Transverse colon (tissue), 4 donors: ENCODE measurements at places on chromosomes 1 and 21. TPM values are rescaled to one million over a fixed set of nuclear protein-coding genes. Genes with fewer than 3 reads are reported as not detected.
A peak's percentile ranks its signal among the peaks of the same experiment; 100 is the strongest.

DNA sequence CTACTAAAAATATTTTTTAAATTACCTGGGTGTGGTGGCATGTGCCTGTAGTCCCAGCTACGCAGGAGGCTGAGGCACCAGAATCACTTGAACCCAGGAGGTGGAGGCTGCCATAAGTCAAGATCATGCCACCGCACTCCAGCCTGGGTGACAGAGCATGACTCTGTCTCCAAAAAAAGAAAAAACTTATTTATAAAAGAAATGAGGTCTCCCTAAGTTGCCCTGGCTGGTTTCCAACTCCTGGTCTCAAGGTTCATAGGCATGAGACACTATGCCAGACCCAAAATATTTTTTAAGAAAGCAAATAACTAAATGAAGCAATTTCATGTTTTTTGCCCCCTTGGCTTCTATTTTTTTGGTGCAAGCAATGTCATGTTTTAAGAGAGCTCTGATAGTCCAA, 32.9 kb downstream of the EIF4G3 start:
- DNase-seq = no peak

DNA sequence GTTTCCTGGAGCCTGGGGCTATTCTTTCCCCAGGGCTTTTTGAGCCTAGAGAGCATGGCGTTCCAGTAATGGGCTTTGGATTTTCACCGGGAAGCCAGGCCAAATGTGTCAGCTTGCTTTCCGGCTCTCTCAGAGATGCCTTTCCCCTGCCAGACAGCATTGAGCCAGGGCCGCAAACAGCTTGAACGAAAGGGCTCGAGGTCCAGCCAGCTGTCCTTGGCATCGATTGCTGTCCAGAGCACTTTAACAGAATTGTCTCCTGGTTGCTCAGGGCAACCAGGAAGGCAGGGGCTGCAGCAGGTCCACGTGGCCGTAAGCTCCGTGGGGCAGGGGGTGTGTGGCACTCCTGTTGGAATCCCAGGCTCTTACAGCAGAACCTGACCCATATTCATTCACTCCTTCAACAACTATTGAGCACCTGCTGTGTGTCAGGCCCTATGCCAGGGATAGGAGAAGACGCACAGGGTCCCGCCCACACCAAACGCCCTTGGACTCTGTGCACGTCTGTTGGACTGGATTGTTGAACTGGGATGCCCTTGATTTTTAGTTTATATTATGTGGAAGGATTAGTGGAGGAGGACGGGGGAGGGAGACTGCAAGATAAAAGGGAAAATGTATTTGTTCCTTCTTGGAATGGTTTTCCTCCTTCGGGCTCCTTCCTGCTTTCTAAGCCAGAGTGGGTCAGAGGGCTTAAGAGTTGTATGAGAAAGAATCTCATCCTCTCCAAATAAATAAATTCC, 38.7 kb upstream of the EFHD2 start:
- DNase-seq = peak; percentile 36

DNA sequence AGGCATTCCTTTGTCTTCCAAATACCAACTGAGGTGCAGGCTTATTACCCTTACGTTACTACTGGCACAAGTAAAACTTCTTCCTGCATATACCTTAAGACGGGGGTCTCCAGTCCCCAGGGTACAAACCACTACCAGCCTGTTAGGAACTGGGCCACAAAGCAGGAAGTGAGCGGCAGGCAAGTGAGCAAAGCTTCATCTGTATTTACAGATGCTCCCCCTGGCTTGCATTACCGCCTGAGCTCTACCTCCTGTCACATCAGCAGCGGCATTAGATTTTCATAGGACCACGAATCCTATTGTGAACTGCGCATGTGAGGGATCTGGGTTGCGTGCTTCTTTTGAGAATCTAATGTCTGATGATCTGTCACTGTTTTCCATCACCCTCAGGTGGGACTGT, 113.1 kb downstream of the SLC45A1 start:
- DNase-seq = no peak

DNA sequence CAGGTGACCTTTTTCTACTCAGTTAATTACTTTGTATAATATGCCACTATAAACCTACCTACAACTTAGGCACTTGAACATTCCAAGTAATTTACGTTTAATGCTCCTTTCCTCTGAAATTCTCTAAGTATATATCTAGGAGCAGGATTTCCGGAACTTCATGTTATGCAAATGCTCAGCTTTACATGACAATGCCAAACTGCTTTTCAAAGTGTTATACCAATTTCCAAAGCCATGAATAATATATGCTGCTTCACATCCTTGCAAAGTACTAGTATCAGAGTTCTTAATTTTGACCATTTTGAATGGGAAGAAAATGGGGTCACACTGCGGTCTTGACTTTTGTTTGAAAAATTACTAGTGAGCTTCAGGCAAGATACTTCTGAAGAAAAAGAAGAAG, 5.8 kb upstream of the XCL1 start:
- no peak for DNase-seq

- no peak for DNase-seq
Observed at GRCh38 chr1:223248001-223248769, 105.1 kb upstream of the TLR5 start.

GRCh38 chr1:232033285-232033684, 406.7 kb downstream of the DISC1 start:
- no peak for DNase-seq

DNA sequence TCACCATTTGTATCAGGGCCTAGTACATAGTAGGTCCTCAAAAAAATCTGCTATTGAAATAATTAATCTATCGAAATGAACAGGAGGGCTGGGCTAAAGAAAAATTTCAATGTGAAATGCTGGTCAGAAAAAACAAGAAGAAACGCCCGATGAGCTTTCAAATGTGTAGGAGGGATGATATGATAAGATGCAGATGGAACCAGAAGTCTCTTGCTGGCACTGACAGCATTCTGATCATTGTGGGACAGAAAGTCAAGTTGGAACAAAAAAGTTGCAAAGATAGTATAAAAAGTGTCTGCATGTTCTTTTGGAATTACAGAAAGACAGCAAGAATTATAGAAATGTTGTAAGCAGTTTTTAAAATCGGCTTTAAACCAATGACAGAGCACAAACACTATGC, 11.1 kb downstream of the G0S2 start:
- DNase-seq = no peak

DNA sequence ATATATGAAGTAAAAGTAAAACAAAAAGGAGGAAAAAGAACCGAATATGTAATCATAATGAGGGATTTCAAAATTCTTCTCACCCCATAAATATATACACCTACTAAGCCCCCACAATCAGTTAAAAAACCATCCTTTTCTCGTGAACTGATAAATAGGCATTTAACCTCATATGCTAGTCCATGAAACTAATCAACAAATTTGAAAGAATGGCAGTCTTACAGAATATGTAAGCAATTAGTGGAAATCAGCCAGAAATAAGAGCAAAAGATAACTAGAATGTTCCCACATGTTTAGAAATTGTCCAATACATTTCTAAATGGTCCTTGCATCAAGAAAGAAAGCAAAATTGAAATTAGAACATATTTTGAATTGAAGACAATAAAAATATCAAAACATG, 849.4 kb upstream of the CXADR start:
- no peak for DNase-seq

GRCh38 chr1:182143825-182144645, 82.5 kb upstream of the ZNF648 start:
- DNase-seq = peak; percentile 70

GRCh38 chr1:50183378-50184133, 74.8 kb downstream of the ELAVL4 start:
- no peak for DNase-seq

GRCh38 chr21:34865400-34866241, 183.5 kb downstream of the RUNX1 start:
- DNase-seq = peak; percentile 58

DNA sequence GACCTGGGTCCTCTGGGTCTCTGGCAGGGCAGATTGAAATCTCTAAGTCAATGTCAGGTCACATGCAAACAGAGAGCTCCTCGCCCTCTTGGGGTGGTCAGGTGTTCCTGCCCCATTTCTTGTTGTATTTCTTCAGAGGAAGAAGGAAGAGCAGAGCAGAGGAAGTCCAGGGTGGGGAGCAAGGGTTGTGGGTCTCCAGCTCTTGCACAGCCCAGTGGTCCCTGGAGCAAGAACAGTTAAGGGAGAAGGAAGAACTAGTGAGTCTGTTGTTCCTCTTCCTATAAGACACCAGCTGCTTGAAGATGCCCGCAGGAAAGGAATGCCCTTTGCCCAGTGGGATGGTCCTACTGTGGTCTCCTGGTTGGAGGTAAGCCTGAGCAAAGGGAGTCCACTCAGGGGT, 26.3 kb downstream of the MYOG start:
- no peak for DNase-seq

GRCh38 chr1:82844911-82845827, 1044.4 kb downstream of the ADGRL2 start:
- DNase-seq = no peak

- no peak for DNase-seq
Observed at GRCh38 chr21:44935533-44935927, 4.3 kb upstream of the SLX9 start.

DNA sequence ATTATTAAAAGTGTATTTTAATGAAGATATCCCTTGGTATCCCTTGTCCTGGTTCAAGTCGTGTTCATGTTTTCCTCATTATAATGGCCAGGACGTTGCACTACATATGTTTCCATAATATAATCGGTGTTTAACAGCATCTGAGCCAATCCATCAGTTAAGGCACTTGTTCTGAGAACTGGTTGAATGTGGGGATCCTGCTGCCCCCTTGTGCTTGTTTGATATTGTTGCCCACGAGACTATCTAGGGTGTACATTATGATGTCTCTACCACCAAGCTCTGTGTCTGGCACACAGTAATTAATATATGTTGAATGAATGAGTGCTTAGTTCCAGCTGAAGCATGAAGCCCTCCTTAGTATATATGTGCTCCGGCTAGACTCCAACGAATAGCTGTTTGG, 193.0 kb downstream of the CACNA1E start:
- peak; percentile 49 for DNase-seq

- no peak for DNase-seq
Observed at GRCh38 chr1:27630859-27631491, 4.0 kb downstream of the FGR start.

DNA sequence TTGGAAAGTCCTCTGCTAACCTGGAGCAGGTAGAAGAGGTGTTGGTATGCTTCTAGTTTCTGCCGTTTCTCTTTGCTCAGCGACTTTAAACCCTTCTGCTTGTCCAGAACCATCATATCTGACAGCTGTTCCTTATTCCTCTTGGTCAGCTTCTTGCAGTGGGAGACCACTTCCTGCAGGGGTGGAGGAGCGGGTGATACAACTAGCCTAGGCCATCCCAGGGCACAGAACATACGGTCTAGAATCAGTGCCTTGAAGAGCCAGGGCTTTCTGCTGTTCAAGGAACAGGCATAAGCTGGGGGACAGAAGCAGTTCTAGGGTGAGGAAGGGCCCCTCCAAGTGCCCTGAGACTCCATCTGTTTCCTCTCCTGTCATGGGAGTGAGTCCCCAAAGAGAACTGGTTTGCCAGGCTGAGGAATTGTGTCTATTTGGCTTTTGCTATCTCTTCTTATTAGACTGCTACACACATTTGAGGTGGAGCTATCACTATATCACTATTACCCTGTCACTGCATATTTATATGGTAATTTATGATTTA, 32.5 kb downstream of the IQGAP3 start:
- no peak for DNase-seq

DNA sequence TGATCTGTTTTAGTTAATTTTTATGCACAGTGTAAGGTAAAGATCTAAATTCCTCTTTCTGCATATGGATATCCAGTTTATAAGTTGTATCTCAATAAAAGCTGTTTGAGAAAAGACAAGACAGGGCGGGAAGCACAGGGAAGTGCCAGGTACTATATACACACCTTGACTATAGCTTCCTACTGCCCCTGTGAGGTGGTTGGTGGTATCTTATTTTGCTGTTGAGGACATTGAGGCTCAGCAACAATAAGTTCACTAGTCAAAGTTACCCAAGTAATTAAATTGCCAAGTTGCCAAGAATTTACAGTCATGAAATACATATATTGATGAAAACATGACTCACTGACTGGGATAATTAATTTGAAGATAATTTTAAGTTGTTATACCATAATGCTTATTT, 109.1 kb downstream of the CD247 start:
- no peak for DNase-seq

DNA sequence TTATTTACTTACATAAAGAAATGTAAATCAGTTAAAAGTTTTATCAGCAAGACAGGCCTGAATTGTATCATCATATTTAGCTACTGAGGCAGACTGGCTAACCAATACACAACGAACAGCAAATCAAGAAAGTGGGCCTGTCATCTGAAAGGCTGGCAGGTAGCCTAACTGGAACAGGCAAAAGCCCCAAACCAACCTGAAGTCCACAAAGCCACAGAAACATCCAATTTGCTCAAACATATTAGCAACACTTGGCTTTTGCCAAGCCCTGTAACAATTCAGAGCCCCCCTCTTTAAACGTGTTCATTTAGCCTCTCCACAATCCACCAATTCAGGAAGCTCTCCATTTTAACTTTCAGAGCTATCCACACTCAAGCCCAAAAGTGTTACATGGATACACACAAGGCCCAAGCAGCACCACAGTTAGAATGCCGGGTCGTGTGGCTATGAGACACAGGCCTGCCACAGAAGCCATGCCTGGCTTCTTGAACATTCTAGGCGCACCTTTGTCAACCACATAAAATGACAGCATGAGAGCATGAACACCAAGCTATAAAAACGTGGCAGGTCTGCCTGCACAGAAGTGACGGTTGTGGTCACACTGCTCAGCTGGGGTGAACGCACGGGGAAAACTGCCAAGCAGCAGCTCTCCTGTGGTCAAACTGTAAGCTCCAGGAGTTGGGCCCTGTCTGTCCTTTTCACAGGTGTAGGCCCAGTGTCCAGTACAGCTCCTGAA, 49.3 kb downstream of the CD34 start:
- DNase-seq = peak; percentile 31

- no peak for DNase-seq
Observed at GRCh38 chr1:91273875-91274274, 130.8 kb downstream of the HFM1 start.

DNA sequence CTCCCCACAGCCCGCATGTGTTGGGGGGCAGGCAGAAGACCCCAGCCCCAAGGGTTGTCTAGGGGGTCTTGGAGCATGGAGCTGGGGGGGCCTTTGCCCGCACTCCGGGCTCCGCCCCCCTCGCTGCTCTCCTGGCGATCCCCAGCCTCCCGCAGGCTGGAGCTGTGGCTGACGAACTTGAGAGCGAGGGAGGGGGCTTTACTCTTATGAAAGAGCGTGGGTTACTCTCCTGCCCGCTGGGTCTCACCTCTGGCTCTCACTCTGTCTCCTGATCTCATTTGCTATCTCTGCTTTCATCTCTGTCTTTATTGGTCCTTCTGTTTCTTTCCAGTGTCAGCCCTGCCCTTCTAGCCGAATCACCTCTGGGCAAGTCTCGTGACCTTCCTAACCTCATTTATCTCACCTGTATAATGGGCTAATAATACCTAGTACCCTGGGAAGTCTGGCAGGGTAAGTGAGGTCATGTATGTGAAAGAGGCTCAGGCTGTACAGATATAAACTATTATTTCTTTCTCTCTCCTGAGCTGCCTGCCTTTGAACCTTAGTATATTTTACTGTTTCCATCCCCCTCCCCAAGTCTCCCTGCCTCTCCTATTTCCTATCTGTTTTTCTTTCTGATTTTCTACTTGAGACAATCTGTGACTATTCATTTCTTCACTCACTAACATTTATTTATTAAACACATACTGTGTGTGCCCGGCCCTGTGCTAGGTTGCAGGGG, 731 bp downstream of the EFNA4 start:
- peak; percentile 42 for DNase-seq

Gene CRNN
- total RNA-seq = not detected

Gene KIAA1614
- 3.0 TPM for total RNA-seq

Gene KCNA3
- 10.1 TPM for total RNA-seq

Gene CSDE1
- 264 TPM for total RNA-seq

Gene PLCH2
- total RNA-seq = 1.00 TPM

Gene CFAP74
- not detected for total RNA-seq

Gene KCNE2
- not detected for total RNA-seq

Gene SERBP1
- total RNA-seq = 146 TPM
